ENCODE measurements at places on chromosomes 7 and 10. TPM values are rescaled to one million over a fixed set of nuclear protein-coding genes. Genes with fewer than 3 reads are reported as not detected.

TFR2 gene
- total RNA-seq, result not detected

C10orf67 gene
- 0.52 TPM for total RNA-seq

UCMA gene
- not detected for total RNA-seq

CYP3A4 gene
- 267 TPM for total RNA-seq

VGF gene
- total RNA-seq, result 3.0 TPM

NAT16 gene
- 0.26 TPM for total RNA-seq

OR6B1 gene
- total RNA-seq, result not detected

TYSND1 gene
- total RNA-seq, result 17.6 TPM

FLNC gene
- total RNA-seq, result 1.8 TPM

CPA2 gene
- total RNA-seq, result 4,381 TPM

SPDYE9 gene
- not detected for total RNA-seq

DNA sequence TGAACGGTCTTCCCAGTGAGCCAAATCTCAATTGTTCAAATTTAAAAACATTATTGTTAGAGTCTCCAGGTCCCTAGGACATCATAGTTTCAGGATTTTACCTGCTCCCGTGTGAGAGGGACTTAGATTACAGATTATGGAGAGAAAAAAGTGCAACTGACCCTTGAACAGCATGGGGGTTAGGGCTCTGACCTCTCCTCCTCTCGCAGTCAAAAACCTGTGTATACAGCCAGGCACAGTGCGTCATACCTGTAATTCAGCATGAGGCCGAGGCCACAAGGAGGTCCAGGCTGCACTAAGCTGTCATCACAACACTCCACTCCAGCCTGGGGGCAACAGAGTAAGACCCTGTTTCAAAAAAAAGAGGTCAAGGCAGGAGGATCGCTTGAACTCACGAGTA is 25.5 kb downstream of the BAZ1B start:
- no peaks in the 10 kb centered on the region for H3K4me1 ChIP-seq
- no peak overlapping the region for H3K4me3 ChIP-seq
- H3K27ac ChIP-seq, result no peak overlapping the region
- no peaks in the 10 kb centered on the region for H3K27me3 ChIP-seq

DNA sequence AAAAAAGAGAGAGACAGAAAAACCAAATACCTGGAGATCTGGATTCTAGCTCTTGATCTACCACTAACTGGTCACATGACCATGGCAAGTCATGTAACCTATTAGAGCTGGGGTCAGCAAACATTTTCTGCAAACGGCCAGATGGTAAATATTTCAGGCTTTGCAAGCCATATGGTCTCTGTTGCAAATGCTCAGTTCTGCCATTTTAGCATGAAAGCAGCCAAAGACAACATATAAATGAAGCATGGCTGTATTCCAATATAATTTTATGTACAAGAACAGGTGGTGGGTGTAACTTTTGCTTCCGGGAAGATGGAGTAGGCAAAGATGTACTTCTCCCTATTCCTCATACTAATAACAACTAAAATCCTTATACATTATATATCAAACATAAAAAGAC is 6.7 kb downstream of the FRA10AC1 start:
- no peaks in the 10 kb centered on the region for H3K27me3 ChIP-seq
- peaks cover 5% of the 10 kb centered on the region for H3K36me3 ChIP-seq
- no peak for DNase-seq
- peaks cover 3% of the 10 kb centered on the region for H3K4me1 ChIP-seq

DNA sequence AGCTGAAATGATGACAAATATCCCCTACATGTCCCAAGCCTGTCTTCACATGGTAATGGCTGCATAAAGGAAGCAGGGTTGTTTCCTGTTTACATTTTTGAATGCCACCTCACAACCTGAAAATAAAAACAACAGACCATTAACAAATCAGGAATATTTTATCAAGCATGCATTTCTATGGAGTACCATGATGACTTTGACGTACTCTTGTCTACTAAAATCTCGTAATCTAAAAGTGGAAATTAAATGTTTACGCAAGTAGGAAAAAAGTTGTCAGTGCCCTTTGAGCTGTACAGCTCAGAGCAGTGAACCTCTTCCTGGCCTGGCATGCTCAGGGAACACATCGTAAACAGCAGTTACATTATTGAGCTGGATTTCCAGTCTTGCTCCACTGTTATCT is 194.1 kb downstream of the INHBA start:
- H3K4me3 ChIP-seq, result no peak overlapping the region
- no peak overlapping the region for H3K27ac ChIP-seq
- H3K36me3 ChIP-seq, result no peaks in the 10 kb centered on the region
- H3K4me1 ChIP-seq, result no peaks in the 10 kb centered on the region

DNA sequence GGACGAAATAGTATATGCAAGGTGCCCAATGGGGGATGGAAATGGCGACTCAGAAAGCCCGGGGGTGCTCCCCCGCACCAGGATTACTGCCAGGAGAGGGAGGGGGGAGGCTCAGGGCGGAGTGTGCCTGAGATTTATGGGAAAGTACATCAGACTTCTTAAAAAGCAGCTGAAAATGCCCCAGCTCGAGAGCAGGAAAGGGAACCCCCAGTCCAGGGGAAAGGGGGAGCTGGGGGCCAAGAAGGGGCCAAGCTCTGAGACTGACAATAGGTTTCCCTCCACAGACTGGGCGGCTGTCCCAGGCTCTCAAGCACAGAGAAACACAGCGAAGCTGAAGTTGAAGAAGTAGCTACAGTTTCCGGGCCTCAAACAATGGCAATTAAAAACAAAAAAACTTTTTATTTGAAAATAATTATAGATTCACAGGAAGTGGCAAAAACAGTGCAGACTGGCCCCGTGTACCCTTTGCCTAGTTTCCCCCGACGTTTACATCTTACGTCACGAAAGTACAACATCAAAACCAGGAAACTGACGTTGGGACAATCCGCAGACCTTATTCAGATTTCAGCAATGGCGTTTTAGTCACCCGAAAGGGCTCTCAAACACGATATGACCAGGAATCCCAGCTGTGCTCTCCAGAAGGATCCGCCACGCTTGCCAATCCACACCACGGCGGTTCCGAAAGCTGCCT is 83.9 kb upstream of the FGFR2 start:
- H3K4me1 ChIP-seq, result no peaks in the 10 kb centered on the region
- no peak for DNase-seq
- H3K4me3 ChIP-seq, result no peak overlapping the region

GRCh38 chr10:51144161-51144781 is 70.0 kb downstream of the PRKG1 start:
- H3K27me3 ChIP-seq, result no peaks in the 10 kb centered on the region
- H3K27ac ChIP-seq, result no peak overlapping the region
- no peak overlapping the region for H3K4me3 ChIP-seq
- no peaks in the 10 kb centered on the region for H3K36me3 ChIP-seq
- H3K4me1 ChIP-seq, result no peaks in the 10 kb centered on the region

DNA sequence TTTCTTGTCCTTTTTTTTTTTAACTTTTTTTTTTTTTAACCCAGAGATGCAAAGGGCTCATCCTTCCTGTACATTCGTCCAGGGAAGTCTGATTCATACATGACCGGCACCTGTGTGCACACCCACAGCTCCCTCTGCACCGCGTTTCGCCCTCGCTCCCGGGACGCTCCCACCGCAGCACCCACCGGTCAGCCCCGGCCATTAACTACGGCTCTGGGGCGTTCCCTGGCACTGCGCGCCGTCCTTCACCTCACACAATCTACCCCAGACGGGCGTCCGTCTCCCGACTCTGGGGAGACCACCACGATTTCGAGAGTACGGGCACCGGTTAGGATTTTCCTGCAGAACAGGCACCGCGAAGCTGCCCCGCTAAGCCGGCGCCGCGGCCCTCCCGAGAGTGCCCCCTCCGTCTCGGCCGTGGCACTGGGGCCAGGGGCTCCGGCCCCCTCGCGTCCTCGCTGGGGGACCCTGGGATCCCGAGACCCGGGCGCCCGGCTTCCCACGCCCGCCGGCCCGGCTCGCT is 452 bp downstream of the ATE1 start:
- H3K27me3 ChIP-seq, result no peaks in the 10 kb centered on the region
- peaks cover 49% of the 10 kb centered on the region for H3K4me1 ChIP-seq
- no peaks in the 10 kb centered on the region for H3K36me3 ChIP-seq
- peak overlapping the region; percentile 93 for H3K27ac ChIP-seq
- peak overlapping the region; percentile 85 for H3K4me3 ChIP-seq

DNA sequence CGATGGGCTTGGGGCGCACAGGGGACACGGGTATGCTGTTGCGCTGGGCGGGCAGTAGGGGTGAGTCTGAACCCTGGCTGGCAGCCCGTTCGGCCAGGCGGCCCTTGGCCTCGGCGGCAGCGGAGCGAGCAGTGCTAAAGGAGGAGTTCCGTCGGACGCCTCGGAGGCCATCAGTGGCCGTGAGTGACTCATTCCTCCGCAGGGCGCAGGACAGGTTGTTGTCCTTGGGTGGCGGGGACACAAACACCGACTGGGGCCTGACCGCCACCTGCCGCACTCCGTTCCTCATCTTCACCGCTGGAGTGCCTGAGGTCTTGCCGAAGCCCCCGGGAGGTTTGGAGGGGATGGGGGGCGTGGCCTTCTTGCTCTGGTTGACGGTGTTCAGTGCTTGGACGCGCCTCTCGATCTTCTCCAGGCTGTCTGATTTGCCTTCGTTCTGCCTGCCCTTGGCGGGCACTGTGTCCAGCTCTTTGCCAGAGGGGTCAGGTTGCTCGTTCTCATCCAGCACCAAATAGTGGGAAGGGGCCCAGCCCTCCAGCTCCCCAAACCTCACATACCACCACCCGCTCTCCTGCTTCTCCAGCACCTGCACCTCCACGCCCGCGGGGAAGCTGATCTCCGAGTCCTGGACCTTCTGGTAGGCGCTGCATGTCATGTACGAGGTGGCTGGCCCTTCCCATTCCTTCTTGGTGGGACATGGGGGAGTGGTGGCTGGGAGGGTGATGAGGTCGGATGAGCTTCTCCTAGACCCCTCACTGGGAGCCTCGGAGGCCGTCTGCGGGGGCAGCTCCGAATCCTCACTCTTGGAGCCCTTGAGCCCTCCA is 108.7 kb downstream of the NEURL1 start:
- H3K4me3 ChIP-seq, result no peak overlapping the region
- peaks cover 5% of the 10 kb centered on the region for H3K4me1 ChIP-seq
- H3K36me3 ChIP-seq, result no peaks in the 10 kb centered on the region
- no peak for DNase-seq
- no peaks in the 10 kb centered on the region for H3K27me3 ChIP-seq

GRCh38 chr10:44864051-44864450 is 47.1 kb upstream of the TMEM72 start:
- peaks cover 16% of the 10 kb centered on the region for H3K4me1 ChIP-seq
- no peaks in the 10 kb centered on the region for H3K27me3 ChIP-seq
- peak overlapping the region; percentile 13 for H3K27ac ChIP-seq
- H3K36me3 ChIP-seq, result no peaks in the 10 kb centered on the region
- peak; percentile 70 for DNase-seq

GRCh38 chr10:79137826-79138225 is 69.1 kb downstream of the ZMIZ1 start:
- DNase-seq, result peak; percentile 41
- peaks cover 35% of the 10 kb centered on the region for H3K4me1 ChIP-seq
- H3K36me3 ChIP-seq, result peaks cover 10% of the 10 kb centered on the region
- no peaks in the 10 kb centered on the region for H3K27me3 ChIP-seq

- no peaks in the 10 kb centered on the region for H3K27me3 ChIP-seq
- no peak overlapping the region for H3K27ac ChIP-seq
- no peaks in the 10 kb centered on the region for H3K4me1 ChIP-seq
- no peak for DNase-seq
- no peak overlapping the region for H3K4me3 ChIP-seq
Observed at GRCh38 chr7:157297185-157297584, 39.6 kb upstream of the DNAJB6 start.

DNA sequence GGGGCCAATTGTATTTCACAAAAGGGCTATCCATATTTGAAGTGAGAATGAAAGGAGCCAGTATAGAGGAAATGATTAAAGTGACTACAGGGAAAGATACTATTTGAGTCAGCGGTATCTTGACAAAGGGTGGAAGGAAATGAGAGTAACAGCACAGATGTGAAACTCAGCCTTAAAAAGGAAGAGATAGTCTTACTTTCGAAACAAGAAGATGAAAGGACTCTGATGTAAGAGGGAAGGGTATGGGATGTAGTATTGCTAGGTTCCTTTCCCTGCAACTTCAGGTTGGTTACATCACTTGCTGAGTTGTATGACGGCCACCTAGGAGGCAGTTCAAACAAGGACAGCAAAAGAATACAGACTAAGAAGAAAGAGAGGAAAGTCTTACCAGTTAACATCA is 13.7 kb downstream of the CISD1 start:
- no peak overlapping the region for H3K4me3 ChIP-seq
- no peak for DNase-seq
- H3K36me3 ChIP-seq, result no peaks in the 10 kb centered on the region
- no peak overlapping the region for H3K27ac ChIP-seq
- no peaks in the 10 kb centered on the region for H3K27me3 ChIP-seq

GRCh38 chr10:72097448-72098300 is 9.3 kb upstream of the SPOCK2 start:
- no peak overlapping the region for H3K4me3 ChIP-seq
- H3K4me1 ChIP-seq, result peaks cover 35% of the 10 kb centered on the region
- peak overlapping the region; percentile 4 for H3K27ac ChIP-seq
- peak; percentile 54 for DNase-seq

DNA sequence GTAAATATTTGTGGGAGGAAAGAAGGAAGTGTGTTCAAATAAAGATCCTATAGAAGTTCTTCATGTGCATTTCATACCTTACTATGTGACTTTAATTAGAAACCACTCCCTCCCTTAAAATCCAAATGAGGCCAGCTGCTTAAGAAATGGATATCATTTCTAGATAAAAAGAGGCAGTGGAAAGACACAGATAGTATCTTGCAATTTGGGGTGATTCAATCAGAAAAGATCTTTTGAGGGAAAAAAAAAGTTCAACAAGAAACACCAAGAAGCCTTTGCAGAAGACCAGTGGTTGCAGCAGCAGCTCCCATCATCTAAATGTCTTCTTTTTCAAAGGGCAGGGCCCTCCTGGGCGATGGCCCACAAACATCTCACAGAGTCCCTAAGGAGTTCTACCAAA is 200.1 kb downstream of the LRRN3 start:
- no peaks in the 10 kb centered on the region for H3K4me1 ChIP-seq
- no peak overlapping the region for H3K27ac ChIP-seq
- DNase-seq, result no peak
- no peaks in the 10 kb centered on the region for H3K36me3 ChIP-seq
- no peak overlapping the region for H3K4me3 ChIP-seq
- H3K27me3 ChIP-seq, result no peaks in the 10 kb centered on the region

DNA sequence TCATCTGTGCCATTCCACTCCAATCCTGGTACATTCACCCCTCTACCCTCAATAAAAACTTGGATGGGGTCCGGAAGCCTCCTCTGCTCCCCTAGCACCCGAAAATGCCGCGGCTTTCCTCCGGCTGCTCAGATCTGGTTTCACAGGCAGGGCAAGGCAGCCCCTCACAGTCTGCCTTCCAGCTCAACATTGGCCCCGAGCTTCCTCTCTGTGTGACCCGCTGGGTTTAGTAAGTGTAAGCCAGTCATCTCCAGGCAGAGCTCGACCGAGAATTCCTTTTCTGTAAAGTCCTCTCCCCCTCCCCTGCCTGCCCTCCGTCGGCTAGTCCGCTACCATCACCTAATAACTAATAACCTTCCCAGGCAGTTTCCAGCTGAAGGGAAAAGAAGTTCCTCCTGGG is 3.4 kb downstream of the INHBA start:
- no peak overlapping the region for H3K4me3 ChIP-seq
- H3K27ac ChIP-seq, result no peak overlapping the region
- H3K27me3 ChIP-seq, result no peaks in the 10 kb centered on the region
- DNase-seq, result no peak

- DNase-seq, result no peak
- H3K4me3 ChIP-seq, result no peak overlapping the region
- no peak overlapping the region for H3K27ac ChIP-seq
Observed at GRCh38 chr10:110433740-110434139, 64.0 kb upstream of the DUSP5 start.

- no peak overlapping the region for H3K4me3 ChIP-seq
- DNase-seq, result no peak
- no peak overlapping the region for H3K27ac ChIP-seq
- H3K36me3 ChIP-seq, result no peaks in the 10 kb centered on the region
Observed at GRCh38 chr10:11522821-11523245, 88.6 kb downstream of the USP6NL start.
